SW480 (cell line): ENCODE measurements at places on chromosomes 1 and 21.

DNA sequence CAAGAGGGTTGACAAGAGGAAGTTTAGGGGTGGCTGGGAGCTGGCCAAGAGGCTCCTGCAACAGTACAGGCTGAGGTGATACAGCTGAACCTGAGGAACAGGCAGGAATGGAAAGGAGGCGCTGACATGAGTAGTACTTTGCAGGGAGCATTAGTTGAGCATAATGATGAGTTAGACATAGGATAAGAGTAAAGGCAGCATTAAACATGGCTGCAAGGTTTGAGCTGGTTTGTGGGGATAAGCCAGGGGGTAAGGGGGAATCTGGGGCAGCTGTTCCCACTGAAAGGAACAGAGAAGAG, 20.6 kb downstream of the SLC30A10 start:
- DNase-seq, result no peak

GRCh38 chr1:223708001-223708359, 4.4 kb upstream of the CAPN2 start:
- DNase-seq, result peak; percentile 66

- no peak for DNase-seq
Measured at GRCh38 chr1:34850382-34850781, 9.2 kb downstream of the SMIM12 start.

GRCh38 chr1:45385302-45385701, 45.1 kb upstream of the MUTYH start:
- no peak for DNase-seq

DNA sequence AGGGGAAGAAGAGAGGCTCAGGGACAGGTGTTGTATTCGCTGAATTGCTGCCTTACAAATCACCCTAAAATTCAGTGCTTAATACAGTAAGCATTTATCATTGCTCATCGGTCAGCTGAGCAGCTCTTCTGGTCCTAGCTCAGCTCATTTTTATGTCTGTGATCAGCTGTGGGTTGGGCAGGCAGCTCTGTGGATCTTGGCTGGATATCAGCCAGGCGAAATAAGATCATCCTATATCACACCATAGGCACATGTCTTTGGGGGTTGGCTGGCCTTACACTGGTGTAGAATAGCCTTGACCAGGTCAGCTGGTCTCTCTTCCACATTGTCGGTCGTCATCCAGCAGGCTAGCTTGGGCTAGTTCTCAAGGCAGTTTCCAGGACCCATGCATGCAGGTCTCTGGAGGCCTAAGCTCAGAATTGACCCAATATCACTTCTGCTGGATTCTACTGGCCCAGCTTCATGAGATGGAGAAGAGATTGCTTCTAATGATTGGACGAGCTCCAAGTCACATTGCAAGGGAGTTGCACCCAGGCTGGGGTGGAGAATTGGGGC, 448.6 kb downstream of the KIF26B start:
- DNase-seq, result no peak

- DNase-seq, result no peak
Measured at GRCh38 chr21:43313221-43313938, 113.6 kb downstream of the SIK1 start.

DNA sequence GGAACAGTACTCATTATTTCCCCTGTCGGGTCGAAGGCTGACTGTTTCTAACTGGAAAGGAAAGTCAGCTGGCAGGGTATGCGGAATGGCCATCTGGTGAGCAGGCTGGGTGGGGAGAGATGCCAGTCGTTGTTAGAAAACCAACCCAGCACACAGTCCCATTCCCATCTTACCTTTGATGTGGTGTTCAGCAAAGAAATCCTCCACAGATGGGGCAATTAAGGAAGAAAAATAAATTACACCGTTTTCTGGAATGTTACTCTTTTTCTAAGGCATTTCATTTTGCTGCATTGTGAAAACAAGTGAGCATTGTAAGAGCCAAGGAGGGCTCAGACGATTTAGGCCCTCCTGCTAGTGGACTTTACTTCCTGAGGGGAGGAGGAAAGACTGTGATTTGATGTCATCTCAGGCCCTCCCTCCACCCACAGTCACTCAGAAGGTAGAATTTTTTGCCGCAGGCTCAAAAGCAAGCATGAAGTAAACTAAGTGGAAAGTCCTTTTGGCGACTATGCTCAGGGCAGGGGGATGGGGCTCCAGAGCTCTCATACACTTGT, at the start of gene SLC16A4:
Gene SLC16A4, minus strand, starts transcription at position 335 of the 554 bp plus-strand sequence. CDS start 1,703 bp downstream, outside the sequence.
- DNase-seq, result peak; percentile 85

- peak; percentile 29 for DNase-seq
Measured at GRCh38 chr1:62438163-62438562, 1.3 kb downstream of the USP1 start.

- no peak for DNase-seq
Measured at GRCh38 chr1:241167121-241167630, 189.8 kb downstream of the RGS7 start.

DNA sequence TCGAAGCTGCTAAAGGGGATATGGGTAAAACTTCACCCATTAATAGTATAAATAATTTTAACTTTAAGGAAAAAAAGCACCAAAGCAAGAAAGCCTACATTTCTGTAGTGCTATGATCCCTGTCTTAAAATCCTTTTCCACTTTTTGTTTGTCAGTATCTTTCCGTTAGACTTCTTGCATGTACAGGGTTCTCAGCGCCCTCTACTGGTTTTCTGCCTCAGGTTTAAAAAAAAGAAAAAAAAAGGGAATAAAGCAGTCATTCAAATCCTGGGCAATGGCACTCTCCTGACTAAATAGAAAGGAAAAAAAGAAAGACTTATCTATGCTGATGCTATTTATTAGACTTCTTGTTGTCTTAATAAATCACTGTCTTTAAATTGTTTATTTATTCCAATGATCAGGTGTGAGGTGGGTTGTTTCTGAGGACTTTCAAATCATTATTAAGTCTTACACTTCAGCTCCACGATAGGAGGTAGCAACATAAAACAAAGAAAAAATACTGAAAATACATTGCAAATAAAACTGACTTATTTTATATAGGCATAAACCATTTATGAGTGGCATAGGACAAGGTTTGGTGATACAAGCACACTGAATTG, 475.4 kb upstream of the NR5A2 start:
- peak; percentile 65 for DNase-seq
